ENCODE measurements at places on chromosomes 6 and 20.

DNA sequence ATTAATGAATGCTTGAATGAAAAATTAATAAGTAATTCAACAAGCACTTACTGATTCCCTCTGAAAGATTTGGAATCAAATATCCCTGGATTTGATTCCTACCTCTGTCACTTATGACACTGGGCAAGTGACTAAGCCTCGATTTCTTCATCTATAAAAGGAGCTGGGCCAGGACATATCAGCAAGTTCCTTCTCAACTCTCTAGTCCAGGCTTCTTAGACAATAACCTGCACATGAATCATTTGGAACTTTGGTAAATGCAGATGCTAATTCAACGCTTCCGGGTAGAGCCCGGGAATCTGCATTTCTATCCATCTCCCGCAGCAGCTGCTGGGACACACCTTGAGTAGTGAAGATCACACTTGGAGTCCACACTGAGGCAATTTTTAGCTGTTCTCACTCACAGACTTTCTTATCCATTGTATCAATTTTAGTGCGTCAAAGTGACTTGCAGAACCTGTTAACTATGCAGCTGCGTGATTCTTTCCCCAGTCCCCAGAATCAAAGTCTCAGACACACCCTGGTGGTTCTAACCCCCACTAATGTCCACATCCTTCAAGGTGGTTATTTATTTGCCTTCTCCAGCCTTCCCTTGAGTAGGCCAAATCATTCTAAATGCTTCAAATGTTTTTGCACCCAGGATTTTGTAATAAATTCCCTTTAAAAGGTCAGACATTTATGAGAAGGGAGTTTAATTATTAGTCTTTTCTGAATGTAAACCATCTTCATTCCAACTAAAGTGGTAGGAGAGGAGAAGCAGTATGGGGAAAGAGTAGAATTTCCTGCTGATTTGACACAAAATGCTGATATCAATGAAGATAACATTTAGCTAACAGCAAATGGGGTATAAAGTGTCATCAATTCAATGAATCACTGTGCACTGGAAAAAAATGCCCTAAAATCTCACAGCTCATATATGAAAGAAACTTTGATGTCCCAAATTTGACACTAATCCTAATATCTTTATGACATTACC is 26.0 kb upstream of the CCND3 start:
- no peak for DNase-seq

- no peak for DNase-seq
Measured at GRCh38 chr20:14012671-14013070, 17.4 kb downstream of the MACROD2 start.

DNA sequence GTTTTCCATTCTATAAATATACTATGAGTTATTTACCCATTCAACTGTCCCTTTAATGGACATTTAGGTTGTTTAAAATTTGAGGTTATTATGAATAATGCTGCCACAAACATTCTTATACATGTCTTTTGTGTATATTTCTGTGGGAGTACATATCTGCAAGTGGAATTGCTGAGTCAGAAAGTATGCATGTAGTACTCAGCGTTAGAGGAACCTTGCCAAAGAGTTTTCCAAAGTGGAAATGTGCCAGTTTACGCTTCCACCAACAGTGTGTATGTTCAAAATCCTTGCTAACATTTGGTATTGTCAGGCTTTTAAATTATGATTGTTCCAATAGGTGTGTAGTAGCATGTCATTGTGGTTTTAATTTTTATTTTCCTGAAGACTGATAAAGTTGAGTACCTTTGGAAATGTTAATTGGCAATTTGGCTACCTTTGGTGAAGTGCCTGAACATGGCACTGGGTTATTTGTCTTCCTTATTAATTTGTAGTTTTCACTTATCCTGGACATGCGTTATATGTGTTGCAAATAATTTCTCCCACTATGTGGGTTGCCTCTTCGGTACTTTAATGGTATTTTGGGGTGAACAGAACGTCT is 341.2 kb downstream of the CD83 start:
- no peak for DNase-seq

DNA sequence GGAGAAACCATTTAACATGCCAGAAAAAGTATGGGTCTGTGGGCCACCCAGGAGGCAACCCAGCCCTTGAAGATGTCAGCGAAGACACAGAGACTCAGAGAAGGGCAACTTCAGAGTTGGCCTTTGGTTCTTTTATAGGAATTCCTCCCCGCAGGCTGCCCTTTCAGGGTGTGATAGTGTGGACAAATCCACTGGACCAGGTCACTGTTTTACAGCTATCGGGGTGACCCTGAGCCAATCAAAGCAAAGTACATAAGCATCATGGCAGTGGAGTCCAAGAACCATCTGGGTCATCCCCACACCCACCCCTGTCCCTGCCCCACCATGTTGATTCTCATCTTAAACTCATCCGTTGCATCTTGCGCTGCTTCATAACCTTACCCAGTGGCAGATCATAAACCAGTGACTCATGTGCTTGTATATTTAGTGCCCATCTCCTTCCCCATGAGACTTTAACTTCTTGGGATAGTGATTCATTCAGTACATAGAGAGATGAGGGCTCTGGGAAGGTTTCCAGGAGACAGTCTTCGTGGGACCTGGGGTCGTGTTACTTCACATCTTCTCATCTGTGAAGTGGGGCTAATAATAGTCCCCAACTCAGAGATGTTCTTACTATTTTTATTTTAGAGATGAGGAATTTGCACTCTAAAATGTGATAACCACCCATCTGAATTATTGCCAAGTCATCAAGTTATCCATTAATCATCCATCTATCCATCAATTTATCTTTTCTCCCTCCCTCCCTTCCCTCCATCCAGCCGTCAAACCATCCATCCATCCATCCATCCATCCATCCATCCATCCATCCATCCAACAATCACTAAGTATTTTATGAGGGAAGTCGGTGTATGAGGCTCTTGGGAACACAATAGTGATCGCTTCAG is 51.0 kb downstream of the EDN3 start:
- DNase-seq = no peak

DNA sequence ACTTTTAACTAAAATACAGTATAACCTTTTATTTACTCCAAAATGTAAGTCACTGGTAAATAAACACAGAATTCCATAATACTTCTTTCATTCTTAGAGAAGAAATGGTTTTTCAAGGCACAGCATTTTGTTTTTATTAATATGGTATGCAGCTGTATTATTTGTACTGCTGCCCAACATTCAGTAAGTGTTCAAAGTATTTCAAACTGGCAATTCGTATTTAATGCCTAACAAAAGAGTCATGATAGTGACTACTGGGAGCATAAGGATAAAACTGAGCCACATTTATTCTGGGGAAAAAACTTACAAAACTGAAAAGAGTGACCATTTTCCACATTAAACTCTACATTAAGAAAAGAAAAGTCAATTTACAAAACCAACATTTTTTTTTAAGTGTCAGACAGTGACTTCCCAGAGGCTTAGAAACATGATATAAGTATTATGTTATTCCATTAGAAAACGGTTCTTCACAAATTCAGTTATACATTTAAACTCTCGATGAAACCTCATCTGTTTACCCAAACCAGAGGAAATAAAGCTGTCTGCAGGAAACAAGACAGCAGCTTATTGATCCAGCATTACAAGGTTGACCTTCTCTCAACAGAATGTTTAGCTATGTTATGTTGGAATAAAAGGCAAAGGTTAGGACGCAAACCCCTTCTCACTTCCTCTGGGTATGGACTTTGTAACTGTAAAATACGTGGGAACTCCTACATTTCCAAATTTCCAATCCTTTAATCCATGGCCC is 24.3 kb downstream of the EPB41L2 start:
- DNase-seq = no peak

DNA sequence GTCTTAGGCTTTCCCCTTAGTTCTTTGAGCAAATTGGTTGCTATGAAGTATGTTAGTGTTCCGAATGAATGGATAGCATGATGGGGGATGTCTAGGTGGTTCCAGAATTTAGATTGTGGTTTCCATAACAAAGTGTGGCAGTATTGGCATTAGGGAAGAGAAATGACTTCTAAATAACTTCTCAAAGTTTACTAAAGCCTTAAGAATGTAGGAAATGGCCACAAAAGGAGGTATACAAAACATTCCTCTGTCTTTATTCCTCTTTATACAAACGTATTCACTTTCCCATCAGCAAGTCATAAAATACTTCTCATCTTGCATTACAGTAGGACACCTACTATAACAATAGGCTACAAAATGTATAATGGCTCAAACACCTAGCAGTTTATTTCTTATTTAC is 279.6 kb downstream of the ESR1 start:
- no peak for DNase-seq
